ENCODE measurements at places on chromosomes 7 and 10.

GRCh38 chr10:2401459-2401858, 664.1 kb upstream of the ADARB2 start:
- DNase-seq: no peak

DNA sequence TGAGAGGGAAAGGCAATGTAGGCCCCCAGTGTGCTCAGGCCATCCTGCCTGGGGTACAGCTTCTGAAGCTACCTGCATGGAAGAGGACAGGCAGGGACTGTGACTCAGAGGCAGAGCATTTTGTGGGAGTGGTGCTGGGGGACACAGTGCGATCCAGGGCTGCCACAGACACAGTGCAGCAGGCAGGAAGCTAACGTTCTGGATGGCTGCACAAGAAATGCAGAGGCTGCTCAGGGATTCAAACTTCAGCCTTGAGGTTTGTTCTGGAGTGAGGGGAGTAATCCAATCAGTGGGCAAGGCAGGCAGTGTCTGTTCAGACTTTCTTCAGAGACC, 648.0 kb upstream of the IGFBP3 start:
- no peak for DNase-seq

DNA sequence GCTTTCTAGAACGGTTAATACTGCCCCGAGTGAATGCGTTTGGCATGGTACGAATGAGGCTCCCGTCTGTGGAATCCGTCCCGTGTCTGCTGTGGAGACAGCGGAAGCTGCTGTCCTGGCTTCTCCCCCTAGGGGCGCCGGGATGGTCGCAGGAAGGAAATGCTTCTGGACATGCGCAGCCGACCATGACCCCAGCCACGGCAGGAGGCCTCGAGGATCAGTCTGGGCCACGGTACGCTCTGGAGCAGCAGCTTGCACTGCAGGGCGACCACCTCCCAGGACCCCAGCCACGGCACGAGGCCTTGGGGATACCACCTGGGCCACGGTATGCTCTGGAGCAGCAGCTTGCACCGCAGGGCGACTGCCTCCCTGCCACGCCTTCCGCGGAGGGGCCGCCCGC, 107.9 kb downstream of the CYTH3 start:
- DNase-seq: peak; percentile 81

DNA sequence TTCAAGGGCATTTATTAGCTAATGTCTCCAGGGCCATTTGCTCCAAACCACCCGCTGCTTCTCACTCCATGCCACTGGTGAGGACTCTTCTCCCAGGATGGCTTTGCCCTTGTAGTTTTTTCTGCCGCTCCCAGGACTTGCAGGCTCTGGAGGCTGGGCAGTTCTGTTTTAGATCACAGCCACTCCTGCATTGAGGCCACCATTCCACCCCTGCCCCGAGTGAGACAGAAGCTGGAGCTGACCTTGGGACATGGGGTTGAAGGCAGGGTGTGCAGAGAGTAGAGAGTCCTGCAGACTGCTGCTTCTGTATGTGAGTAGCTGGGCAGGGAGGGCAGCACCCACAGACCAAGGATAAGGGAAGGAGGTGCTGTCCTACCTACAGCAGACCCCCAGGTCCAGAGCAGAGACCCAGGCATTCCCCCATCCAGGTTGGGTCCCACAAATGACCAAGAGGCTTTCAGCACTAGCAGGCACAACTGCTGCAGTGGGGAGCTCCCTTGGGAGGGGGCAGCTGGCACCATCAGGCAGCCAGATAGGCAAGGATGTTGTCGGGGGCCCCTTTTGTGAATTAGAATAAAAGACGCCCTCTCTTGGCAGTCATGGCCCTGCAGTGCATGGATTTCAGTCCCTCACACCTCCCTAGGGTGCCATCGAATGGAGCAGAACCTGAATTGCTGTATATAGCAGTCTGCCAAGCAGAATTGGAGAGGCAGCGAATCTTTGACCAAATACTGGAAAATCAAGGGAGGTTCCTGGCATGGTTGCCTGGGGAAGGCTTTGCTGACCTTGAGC, 22.7 kb upstream of the ADCYAP1R1 start:
- no peak for DNase-seq

DNA sequence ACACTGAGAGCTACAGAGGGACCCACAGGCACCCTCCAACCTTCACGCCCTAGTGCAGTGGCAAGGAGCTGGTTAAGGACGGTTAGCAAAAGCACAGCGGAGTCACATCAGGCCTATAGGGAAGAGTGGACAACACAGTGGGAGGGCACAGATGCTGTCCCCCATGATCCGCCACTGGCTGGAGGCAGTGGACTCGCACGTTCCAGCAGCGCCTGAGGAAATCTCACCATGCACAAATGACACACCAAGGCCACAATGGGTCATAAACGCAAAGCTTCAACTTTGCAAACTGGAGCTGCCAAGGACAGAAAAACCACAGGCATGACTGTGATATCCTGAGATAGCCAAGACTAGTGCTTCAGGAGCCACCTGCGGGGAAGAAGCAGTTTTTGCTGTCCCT, 58.8 kb downstream of the GRB10 start:
- DNase-seq: no peak

GRCh38 chr7:4751398-4751947, 23.9 kb upstream of the AP5Z1 start:
- no peak for DNase-seq

DNA sequence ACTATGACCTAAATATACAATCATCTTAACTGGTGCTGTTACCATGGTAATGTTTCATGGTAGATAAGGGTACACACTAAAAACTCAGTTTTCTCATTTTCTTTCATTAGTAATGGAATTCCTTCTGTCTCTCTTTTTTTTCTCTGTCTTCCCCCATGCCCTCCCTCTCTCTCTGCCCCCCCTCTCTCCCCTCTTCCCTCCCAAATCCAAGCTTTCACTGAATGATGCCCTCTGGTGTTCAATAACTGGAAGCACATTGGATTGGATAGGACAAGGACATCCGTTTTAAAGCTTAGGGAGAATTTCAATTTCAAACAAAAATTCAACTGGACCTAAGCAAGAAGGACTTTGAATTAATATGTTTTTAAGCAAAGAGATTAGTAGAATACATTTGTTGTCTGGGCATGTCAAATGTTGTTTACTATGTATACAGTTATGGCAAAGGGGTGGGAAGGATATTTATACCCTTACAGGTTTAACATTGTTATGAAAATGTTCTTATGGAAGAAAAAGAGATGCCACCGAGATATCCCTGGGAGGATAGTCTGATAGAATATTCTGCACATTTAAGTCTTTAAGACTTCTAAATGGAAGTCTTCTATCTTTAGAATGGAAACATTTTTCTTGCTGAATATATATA, 6.1 kb downstream of the CHRM2 start:
- no peak for DNase-seq

- no peak for DNase-seq
These were observed 140.6 kb downstream of the KIAA1217 start for GRCh38 chr10:24349379-24350001.

DNA sequence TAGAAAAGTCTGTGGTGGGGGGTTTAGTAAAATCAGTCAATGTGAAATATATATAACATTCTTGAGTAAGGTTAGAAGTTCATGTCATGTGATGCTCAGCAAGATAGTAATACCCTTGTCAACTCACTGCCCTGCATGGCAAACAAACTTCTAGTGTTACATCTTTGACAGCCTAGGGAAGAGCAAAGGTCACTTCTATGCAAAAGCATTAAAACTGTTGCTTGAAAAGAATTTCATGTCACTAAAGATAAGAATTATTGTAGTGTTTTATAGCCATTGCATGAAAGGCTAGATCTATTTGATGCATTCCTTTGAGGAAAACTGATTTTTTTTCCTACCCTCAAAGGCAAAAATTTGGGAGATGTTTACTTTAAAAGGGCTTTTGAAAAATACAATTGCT, 176.0 kb downstream of the SKAP2 start:
- no peak for DNase-seq

- DNase-seq: no peak
These were observed 57.8 kb downstream of the ANKMY2 start for GRCh38 chr7:16587790-16588189.

DNA sequence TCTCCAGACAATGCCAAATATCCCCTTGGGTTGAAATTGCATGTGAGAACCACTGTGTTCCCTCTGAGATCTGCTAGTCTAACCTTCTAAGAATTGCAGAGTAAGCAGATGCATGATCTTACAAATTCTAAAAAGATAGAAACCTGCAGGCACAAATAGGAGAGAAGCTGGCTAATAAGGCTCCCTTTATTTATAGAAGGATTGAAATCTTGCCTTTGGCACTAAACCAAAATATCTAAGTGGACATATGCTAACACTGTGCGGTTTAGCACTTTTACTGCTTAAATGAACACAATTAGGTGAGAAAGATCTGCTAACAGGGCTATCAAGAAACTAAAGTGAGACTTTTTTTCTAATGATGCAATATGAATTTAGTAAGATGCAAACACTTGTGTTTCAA, 225.5 kb downstream of the DOCK4 start:
- no peak for DNase-seq

DNA sequence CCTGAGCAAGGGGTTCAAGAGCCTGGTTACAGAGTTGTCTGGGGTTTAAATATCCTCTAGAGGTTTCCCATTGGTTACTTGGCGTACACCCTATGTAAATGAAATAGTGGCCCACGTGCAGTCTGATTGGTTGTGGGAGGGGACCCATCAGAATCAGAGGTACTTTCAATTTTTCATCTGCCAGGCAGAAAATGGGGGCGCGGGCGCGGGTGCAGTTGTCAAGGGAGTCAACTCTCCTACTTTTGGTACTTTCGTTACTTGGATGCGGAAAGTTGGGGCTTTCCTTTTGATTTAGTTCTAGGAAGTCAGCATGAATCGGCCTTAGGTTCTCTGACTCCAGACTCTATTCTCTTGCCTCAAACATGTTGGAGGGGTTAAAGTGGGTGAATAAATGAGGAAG, 83.2 kb downstream of the DNAJB9 start:
- DNase-seq: no peak

- no peak for DNase-seq
These were observed 85.4 kb upstream of the SLC13A1 start for GRCh38 chr7:123285076-123285700.

- no peak for DNase-seq
These were observed 144.1 kb downstream of the EMX2 start for GRCh38 chr10:117686606-117687005.

DNA sequence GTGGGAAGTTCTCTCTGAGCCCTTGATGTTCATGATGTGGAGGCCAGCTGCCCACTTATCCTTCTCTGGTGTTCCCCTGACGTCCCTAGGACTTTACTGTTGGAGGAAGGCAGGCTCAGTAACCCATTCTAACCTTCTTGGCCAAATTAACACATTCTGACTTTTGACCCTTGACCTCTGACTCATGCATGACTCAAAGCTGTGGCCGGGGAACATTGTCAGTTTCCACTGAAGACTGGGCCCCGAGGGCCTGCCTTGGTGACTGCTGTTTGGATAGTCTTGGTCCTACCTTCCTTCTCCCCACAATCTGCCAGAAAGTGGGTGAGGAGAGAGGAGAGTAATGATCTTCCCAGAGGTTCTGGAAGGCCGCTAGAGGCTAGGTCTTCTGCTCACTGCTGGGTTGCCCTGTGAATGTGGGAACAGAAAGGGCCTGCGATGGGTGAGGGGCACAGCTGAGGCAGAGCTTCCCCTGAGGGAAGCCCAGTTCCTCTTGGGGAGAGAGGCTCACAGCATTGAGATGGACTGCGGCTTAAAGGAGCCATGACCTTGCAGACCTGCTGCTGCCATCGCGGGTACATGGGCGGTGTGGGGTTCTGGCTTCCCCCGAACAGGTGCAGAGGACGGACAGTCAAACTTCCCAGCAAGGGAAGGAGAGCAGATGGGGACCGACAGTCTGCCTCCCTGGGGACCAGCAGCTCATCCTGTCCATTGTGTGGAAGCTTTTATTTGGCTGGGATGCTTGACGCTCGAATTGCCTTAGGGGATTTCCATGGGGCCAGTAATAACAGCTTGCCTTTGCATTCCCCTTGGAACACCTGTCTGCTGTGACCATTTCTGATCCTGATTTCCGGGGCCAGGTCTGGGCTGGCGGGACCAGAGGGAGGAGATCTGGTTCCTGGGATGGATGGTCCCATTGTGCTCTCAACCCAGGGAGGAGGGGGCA, 43.8 kb downstream of the ADAMTS14 start:
- no peak for DNase-seq

DNA sequence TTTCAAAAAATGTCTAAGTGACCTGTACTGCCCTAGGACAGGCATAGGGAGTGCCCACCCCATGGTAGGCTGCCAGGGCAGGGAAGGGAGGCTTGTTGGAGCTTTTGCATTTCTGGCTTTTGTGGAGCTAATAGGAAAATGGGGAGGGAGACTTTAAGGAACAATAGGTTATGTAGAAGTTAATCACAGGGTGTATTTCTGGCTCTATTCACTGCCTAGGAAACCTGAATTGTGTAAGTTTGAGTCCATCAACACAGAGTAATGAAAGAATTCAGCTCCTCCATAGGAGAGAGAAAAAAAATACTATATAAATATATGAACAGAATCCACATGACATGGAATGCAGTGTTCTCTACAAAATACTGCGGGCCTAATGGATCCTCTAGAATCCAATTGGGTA, 661.5 kb downstream of the KCNMA1 start:
- no peak for DNase-seq

GRCh38 chr7:45865594-45866410, 7.1 kb downstream of the CCDC201 start:
- DNase-seq: no peak

DNA sequence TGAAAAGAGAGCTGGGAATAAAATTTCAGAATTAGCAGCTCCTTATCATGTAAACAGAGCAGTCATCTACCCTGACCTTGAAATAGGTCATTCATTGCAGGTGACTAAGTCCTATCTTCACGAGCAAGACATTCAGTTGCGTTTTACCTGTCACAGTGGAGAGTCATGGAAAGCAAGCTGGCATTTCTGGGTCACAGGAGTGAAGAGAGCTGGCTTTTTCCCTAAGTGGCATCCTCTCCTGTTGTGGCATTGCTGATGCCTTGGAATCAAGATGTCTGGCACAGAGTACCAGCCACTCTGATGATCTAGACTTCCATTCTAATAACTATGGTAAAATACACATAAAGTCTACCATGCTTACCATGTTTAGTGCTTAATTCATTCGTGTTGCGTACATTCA, 70.8 kb downstream of the SCRN1 start:
- DNase-seq: no peak

- DNase-seq: no peak
These were observed 384.2 kb upstream of the LRGUK start for GRCh38 chr7:133742709-133743538.

GRCh38 chr10:19577807-19578206, 238.4 kb upstream of the PLXDC2 start:
- DNase-seq: no peak

DNA sequence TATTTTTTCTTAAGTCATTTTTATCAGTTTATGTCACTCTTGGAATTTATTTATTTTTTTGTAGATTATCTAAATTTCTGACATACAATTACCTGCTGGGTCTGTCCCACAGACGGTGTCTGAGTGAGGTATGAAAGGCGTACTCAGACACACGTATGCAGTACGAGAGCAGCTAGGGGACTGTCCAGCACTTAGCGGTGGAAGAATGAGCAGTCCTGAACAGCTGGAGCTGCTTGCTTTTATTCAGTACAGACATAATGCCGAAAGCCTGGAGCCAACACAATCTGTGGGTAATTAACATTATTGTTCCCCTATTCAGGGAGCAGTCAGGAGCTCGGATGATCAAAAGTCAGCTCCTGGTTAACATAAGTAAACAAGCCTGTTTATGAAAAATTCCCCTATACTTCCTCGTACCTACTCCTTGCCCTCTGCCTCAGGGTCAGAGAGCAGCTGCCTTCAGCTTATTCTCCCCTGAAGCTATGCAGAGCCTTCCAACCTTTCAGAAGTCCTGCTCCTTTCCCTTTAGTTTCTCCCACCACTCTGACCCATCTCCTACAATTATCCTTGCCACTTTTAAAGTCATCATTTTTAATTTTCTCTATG, 488.0 kb upstream of the POM121L12 start:
- DNase-seq: no peak
